ENCODE measurements at places on chromosomes 1 and 21. TPM values are rescaled to one million over a fixed set of nuclear protein-coding genes. Genes with fewer than 3 reads are reported as not detected.

The HTR1D gene
- total RNA-seq, result not detected

The ERO1B gene
- total RNA-seq, result 3.1 TPM

The NEGR1 gene
- 22.5 TPM for total RNA-seq

The ATP1A4 gene
- not detected for total RNA-seq

The LENEP gene
- total RNA-seq, result not detected

The IL19 gene
- not detected for total RNA-seq

The TRIM58 gene
- total RNA-seq, result 0.66 TPM

The NPHS2 gene
- not detected for total RNA-seq

The KRTAP10-2 gene
- total RNA-seq, result not detected

The KIF2C gene
- 21.6 TPM for total RNA-seq

The VHLL gene
- total RNA-seq, result not detected

The SPATA45 gene
- not detected for total RNA-seq

The CBS gene
- total RNA-seq, result 138 TPM

The ANKRD45 gene
- total RNA-seq, result 1.1 TPM

The LCE1B gene
- total RNA-seq, result not detected

The TAF12 gene
- 46.8 TPM for total RNA-seq

The PGLYRP3 gene
- not detected for total RNA-seq

The SPRR1A gene
- total RNA-seq, result not detected

The PWP2 gene
- 35.6 TPM for total RNA-seq

The CFAP107 gene
- total RNA-seq, result 0.12 TPM

The DNALI1 gene
- total RNA-seq, result 2.7 TPM

The AHDC1 gene
- total RNA-seq, result 7.2 TPM

The TFF3 gene
- total RNA-seq, result not detected

The TEX38 gene
- total RNA-seq, result not detected

The SPATA17 gene
- total RNA-seq, result 0.50 TPM

The SPRR2B gene
- not detected for total RNA-seq

The TSPAN1 gene
- 0.22 TPM for total RNA-seq

The RIPK4 gene
- total RNA-seq, result not detected

The SH3D21 gene
- total RNA-seq, result 6.2 TPM

The LCE3D gene
- not detected for total RNA-seq

The PCP4L1 gene
- total RNA-seq, result not detected

The RORC gene
- not detected for total RNA-seq

The FAM177B gene
- total RNA-seq, result not detected

The RSPH1 gene
- not detected for total RNA-seq

The GUCA2B gene
- total RNA-seq, result not detected

The SPRR1B gene
- total RNA-seq, result not detected

The KIRREL1 gene
- total RNA-seq, result 73.8 TPM

The ACTL8 gene
- total RNA-seq, result 0.12 TPM

The NCMAP gene
- not detected for total RNA-seq

The BTBD19 gene
- 12.0 TPM for total RNA-seq

The FAM78B gene
- total RNA-seq, result 0.77 TPM

All from uterine smooth muscle cell (primary cell).